ENCODE measurements at places on chromosomes 1 and 21.

DNA sequence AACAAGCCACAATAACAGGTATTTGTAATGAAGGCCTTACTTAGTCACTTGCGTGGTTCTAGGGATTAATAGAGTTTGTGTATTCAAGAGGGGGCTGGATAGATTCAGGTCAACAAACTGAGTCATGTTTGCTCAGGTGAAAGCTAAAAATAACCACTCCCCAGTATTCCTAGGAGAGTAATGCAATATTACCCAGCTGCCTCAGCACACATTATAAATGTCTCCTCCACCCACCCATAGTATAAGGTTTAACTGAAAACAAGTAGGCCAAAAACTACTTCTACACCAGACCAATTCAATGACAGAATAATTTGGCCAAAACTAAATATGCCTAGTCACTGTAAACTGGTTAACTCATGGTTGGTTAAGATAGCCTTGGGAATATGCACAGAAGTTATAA is 34.4 kb downstream of the WLS start:
- no peak for DNase-seq

GRCh38 chr1:117942293-117942692 is 12.8 kb downstream of the WDR3 start:
- no peak for DNase-seq

- no peak for DNase-seq
Observed at GRCh38 chr1:45620588-45621500, 3.0 kb downstream of the CCDC17 start.

DNA sequence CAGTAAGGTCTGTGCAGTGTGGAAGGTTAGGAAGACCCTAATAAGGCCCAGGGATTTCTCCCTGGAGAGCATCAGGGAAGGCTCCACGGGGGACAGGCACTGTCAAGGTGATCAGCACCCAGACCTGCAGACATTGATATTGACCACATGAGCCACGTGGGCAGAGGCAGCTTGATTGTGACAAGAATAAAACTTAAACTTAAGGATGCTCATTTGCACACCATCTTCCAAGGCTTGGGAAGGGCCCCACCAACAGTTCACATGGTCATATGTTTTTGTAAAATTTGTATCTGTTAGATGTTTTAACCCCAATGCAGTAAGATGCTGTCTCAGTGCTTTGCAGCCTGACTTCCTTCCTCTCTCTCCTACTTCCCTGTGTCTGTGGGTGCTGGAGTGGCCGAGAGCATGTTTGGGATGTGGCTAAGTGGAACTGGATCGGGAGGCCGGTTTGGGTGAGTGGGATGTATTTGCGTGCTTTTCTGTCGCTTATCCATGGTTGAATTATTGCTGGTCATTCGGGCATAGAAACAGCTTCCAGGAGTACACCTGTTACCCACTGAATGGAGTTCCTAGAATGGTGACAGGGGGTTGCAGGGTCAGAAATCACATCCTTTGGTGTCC is 49.8 kb upstream of the OLIG2 start:
- DNase-seq = no peak

- DNase-seq = no peak
Observed at GRCh38 chr1:108554682-108555427, 5.0 kb upstream of the EEIG2 start.

GRCh38 chr1:151165281-151165737 is 393 bp downstream of the LYSMD1 start:
- peak; percentile 89 for DNase-seq

DNA sequence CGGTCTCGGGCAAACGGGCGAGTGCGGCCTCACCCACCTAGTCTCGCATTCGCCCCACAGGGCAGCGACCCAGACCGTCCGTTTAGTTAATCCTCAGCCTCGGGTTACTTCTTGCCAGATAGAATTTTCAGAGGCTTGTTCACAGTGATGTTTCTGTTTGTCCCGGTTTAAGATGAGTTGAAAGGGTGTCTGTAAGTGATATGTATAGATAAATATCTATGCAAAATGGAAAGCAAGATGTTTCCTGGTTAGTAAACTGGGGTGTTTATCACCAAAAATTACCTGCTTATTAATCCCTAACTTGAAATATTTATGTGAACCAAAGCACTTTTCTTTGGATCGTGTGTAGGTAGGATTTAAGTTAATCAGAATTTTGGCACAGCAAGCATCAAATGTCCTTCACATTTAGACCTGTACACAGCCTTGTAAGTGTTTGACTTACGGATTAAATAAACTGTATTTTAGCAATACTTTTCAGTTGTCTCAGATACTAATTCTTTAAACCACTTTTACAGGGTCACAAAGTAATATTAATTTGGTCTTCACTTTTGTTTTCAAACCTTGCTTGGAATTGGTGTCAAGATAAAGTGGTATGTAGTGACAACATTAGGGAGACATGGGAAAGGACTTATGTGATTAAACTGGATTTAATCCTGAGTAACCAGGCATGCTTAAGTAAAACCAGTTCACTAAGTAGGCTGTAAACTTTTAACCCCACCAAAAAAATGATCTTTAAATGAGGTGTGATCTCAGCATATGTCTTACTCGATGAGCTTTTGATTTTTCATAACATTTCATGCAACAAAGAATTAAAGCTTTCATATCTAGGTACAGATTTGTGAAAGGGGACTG is 914 bp downstream of the ZNF326 start:
- DNase-seq = peak; percentile 67

DNA sequence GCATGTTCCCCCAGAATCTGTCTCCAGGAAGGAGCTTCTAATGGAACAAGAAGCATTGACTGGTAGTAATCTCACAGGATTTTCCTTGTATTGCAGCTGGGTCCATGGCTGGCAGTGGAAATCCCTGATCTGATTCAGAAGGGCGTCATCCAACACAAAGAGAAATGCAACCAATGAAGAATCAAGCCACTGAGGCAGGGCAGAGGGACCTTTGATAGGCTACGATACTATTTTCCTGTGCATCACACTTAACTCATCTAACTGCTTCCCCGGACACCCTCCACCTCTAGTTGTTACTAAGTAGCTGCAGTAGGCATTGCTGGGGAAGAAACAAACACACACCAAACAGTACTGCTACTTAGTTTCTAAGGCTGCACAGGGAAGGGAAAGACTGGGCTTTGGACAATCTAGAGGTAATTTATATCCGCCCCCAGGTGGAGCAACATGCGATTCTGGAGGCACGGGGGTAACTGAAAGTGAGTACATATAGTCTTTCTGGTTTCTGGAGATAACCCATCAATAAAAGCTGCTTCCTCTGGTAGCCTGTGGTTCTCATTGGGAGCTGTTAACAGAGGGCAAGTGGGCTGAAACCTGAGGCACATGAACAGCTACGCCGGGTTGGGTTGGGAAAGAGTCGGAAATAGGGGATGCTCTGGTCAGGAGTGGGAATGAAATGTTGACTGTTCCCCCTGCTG is 837 bp upstream of the USP21 start:
- DNase-seq = no peak

Data from left renal cortex interstitium (tissue), 4 donors.